ENCODE measurements at places on chromosomes 1 and 21. TPM values are rescaled to one million over a fixed set of nuclear protein-coding genes. Genes with fewer than 3 reads are reported as not detected.

DNA sequence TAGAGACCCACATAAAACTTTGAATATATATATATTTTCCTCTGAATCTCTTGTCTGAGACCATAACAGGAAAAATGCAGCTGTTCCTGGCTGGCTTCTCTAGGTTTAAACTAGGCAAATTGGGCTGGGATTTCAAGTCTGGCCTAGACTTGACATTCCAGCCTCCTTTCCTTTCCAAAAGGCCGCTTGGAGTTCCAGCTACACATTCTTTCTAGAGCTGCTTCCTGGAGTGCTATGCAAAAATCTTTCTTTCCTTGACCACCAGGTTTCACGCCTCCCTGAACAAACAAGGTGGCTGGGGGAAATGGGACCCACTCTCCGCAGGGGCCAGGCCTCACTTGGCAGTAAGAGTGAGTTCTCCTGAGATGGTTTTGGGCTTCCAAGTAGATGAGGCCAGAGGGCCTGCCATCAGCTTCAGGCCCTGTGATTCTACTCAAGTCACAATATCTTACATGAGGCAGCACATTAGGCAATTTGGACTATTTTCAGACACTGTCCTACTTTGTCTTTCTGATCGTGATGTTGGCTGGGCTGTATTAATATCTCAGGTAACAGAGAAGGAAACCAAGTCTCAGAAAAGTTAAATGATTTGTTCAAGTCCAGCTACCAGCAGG is 102.4 kb downstream of the FAM78B start:
- no peak for DNase-seq

GRCh38 chr1:30805304-30806003 is 47.9 kb upstream of the LAPTM5 start:
- no peak for DNase-seq

GRCh38 chr21:36450511-36450910 is 29.4 kb downstream of the CLDN14 start:
- no peak for DNase-seq

- DNase-seq: no peak
Measured at GRCh38 chr1:162951553-162952315, 90.8 kb upstream of the CCDC190 start.

DNA sequence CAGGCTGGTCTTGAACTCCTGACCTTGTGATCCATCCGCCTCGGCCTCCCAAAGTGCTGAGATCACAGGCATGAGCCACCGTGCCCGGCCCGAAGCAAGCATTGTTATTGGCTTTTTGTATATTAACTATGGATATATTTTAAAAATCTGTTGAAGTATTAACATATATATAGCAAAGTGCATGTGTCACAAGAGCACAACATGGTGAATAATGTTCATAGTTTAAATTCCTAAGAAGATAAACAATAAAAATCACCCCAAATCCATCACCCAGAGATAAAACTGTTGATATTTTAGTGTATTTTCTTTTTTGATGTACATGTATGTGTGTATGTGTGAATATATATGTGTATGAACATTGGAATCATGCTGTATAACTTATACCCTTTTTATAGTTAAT is 9.1 kb upstream of the FOXE3 start:
- no peak for DNase-seq

DNA sequence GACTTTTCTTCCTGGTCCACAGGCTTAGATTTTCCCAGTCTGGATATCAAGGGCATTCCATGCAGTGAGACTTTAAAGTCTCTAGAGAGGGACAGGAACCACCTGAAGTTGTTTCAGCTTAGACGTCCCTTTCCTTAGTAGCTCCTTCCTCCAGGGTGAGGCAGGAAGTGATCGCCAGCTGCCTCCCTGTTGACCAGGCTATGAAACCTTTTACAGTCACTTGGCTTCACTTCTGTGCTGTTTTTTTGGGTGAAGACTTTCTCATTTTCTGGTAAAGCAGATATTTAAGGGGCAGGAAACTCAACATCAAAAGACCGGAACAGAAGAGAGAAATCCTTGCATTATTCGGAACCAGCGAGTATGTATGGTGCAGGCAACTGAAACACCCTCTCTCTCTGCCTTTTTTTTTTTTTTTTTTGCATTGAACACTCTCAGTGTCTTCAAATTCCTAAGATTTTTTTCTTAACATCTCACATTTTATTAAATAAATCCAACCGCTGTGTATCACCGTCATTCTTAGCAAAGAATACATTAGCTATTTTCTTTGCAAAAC is 234.6 kb upstream of the IRF2BP2 start:
- no peak for DNase-seq

- no peak for DNase-seq
Measured at GRCh38 chr1:28118640-28119307, 30.4 kb upstream of the EYA3 start.

DNA sequence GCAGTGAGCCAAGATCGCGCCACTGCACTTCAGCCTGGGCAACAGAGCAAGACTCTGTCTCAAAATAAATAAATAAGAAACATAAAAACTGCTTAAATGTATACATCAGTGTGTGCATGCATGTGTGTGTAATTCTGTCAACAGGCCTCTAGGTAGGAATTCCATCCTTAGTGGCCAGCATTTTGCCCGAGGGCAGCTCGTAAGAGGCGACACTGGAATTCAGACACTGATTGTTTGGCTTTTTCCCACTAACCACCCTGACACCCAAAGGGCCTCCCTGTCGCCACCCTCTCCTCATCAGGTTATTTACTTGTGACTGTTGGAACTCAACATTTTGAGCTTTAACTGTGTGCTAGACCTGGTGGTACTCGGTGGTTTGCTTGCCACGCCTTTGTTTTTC is 64.0 kb upstream of the KIF1B start:
- no peak for DNase-seq

GRCh38 chr1:164891615-164892014 is 332.6 kb downstream of the PBX1 start:
- DNase-seq: no peak

DNA sequence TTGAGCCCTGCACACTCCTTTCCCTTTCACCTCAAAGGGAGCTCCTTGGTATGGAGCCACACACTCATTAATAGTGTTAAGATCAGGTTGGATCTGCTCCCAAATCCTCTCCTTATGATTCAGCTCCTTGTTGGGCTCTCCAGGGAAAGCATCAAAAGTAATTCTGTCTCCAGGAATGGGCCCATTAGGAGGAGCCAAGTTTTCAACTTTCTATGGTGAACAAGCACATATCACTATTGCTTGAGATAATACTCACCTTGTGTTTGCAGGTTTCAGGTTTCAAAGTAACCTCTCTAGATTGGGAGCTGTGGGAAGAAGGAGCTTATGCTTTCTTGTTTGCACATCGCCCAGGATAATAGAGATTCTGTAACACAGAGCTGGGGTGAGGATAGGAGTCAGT is 164.8 kb downstream of the TNFSF18 start:
- no peak for DNase-seq

DNA sequence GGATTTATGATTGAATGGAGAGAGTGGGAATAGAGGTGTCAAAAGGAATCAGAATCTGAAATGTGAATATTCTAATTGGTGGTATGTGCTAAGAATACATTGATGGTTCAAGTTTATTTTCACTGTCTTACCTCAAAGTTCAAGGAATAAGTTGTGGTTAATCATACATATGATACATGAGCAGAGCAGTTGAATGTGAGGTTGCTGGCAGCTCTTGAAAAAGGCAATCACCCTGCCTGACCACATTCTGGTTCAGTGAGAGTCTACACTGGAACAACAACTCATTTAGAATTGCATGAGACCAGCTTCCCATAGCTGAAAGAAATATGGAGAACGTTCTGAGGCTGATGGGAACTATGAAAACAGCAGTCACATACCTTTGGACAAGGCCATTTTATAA is 68.3 kb upstream of the ARHGAP29 start:
- no peak for DNase-seq

GRCh38 chr1:222618880-222619596 is 1.1 kb downstream of the MIA3 start:
- no peak for DNase-seq

DNA sequence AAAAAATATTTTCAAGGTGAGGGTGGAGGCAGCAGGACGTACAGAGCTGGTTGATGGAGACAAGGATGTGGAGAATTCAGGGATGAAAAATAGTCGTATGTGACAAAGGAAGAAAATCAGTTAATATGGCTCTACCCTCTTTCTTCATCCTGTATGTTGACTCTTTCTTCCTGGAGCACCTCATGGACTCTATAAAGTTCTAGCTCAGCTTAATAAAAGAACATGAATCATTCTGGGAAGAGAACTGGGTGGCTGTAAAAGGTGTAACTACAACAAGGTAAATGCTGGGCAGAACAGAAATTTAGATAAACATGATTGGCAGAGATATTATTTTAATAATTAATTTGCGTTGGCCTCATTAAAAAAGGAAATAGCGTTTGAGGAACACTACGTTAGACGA is 241.8 kb upstream of the MAP1LC3C start:
- DNase-seq: no peak

DNA sequence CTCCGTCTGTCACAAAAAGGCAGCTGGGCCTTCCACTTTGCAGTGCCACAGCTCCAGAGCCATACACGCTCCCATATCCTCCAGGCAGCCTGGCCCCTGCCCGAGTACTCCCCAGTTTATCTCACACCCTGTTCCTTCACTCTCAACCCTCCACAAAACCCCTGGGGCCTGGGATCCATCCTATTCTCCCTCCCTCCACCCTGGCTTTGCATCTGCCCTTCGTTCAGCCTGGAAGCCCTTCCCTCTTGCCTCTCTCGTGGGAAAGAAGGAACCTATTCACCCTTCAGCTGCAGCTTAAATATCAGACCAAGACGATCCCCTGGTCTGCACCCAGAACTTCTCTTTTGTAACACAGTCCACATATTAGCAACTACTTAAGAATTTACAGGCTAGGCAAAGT is 56.7 kb downstream of the CAMK2N1 start:
- DNase-seq: no peak

- DNase-seq: no peak
Measured at GRCh38 chr1:87428883-87429282, 100.2 kb downstream of the LMO4 start.

GRCh38 chr1:163131981-163132380 is 62.8 kb downstream of the RGS4 start:
- DNase-seq: no peak

- no peak for DNase-seq
Measured at GRCh38 chr1:19203440-19203839, 6.6 kb downstream of the UBR4 start.

GRCh38 chr1:117656202-117656641 is 50.4 kb downstream of the TENT5C start:
- DNase-seq: no peak

GRCh38 chr1:193211539-193211938 is 25.1 kb upstream of the B3GALT2 start:
- DNase-seq: peak; percentile 56

GRCh38 chr1:26789931-26790330 is 2.2 kb downstream of the PIGV start:
- no peak for DNase-seq

DNA sequence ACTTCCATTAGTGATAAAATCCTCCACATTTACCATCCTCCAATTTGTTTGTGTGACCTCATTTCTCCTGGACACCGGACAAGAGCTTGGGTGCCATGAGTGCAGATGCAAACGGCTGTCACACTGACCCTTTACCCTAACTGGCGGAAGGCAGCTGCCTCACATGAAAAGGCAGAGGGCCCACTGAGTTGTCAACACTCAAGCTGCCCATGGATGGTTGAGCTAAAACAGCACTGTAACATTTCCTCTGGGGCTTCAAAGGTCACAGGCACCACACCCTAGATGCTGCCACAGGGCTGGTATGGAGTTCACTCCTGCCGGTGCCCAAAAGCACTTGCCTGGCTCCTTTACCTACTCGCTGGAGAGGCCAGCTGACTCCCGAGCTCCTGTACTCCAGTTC is 653.4 kb downstream of the KCNT2 start:
- DNase-seq: no peak

DNA sequence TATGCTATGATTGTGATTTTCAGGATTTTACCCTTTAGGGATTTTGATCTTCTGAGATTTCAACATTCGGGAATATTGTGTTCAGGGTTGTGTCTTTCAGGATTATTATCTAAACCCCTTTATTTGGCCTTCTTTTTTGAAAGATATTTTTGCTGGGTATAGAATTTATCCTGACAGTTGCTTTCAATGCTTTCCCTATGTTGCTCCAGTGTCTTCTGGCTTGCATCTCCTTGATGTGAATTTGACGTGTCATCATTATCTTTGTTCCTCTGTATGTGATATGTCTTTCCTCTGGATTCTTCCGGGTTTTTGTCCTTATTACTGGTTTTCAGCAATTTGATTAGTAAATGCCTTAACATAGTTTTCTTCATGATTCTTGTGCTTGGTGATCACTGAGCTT is 25.9 kb upstream of the RIPK4 start:
- DNase-seq: no peak

DNA sequence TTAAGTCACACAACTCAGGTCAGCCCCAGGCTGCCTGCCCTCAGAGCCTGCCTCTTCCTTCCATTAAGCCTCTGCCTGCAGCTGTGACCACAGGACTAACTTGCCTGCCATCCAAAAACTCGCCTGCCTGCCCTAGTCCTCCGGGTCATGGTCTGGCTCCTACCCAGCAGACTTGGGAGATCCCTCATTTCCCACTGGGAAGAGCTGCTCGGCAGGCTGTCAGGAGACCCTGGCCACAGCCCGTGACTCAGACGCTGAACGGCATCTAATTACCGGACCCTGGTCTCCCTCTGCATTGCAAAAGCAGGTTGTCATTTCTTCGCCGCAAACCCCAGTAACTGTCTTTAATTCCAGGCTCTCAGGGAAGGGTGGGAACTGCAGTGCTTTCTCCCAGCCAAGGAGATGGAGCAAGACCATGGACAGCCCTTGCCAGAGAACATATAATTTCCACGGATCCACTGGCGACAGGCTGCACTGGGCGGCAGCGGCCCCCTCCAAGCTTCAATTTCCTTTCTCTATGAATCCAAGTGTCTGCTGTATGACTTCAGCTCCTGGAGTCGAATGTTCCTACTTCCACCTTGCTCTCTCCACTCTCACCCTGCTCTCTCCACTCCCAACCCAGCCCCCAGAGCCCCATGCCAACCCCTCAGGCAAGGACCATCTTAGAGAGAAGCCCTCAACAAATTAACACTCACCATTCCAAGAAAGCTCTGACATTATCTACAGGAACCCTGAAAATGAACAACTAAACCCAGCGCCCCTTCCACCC is 20.4 kb downstream of the OLFML2B start:
- peak; percentile 97 for DNase-seq

GRCh38 chr1:228161866-228162265 is 3.7 kb upstream of the IBA57 start:
- DNase-seq: no peak

GRCh38 chr21:34613679-34614627 is 960 bp downstream of the RCAN1 start:
- DNase-seq: no peak

The ROR1 gene
- polyA plus RNA-seq: 4.4 TPM

The CCDC30 gene
- polyA plus RNA-seq: 0.38 TPM

The TNFSF4 gene
- 5.9 TPM for polyA plus RNA-seq

The ANXA9 gene
- 0.21 TPM for polyA plus RNA-seq

The CYB5RL gene
- 3.2 TPM for polyA plus RNA-seq

The EXTL1 gene
- polyA plus RNA-seq: 5.0 TPM
